ENCODE measurements at places on chromosomes 3 and 15. TPM values are rescaled to one million over a fixed set of nuclear protein-coding genes. Genes with fewer than 3 reads are reported as not detected.

SNTN gene
- not detected for polyA plus RNA-seq

HYAL3 gene
- 2.9 TPM for polyA plus RNA-seq

SMAD6 gene
- 39.7 TPM for polyA plus RNA-seq

IL17RE gene
- 14.5 TPM for polyA plus RNA-seq

CHRD gene
- 14.2 TPM for polyA plus RNA-seq

SPG11 gene
- 77.2 TPM for polyA plus RNA-seq

CCDC54 gene
- 0.17 TPM for polyA plus RNA-seq

DCBLD2 gene
- polyA plus RNA-seq, result 49.2 TPM

IP6K1 gene
- polyA plus RNA-seq, result 50.6 TPM

ILDR1 gene
- polyA plus RNA-seq, result 7.6 TPM

- no peak for DNase-seq
Measured at GRCh38 chr3:86914670-86915069, 76.3 kb downstream of the VGLL3 start.

DNA sequence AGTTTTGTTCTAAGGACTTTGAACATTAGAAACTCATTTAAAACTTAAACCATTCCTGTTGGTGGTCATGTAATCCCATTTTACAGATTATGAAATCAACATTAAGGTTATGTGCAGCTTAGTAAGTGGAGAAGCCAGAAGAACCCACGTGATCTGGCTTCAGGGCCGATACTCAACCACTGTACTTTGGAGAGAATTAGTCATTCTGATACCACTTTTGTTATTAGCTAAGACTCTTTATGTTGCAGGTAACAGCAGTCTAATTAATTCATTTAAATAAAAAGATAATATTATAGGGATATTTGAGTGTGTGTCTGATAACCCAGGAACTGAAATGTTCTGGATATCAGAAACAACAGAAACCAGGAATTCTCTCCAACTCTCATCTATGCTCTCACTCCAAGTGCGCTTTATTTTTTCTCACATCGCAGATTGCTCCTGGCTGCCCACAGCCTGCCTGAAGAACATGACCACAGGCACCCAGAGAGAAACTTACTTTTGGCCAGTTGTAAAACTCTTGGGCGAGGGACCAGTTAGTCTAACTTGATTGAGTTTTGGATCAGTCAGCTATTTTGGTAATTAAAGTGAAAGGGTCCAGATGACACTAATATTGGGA is 25.2 kb downstream of the UBE2E1 start:
- no peak for DNase-seq

GRCh38 chr3:8595695-8596115 is 48.9 kb downstream of the SSUH2 start:
- no peak for DNase-seq

DNA sequence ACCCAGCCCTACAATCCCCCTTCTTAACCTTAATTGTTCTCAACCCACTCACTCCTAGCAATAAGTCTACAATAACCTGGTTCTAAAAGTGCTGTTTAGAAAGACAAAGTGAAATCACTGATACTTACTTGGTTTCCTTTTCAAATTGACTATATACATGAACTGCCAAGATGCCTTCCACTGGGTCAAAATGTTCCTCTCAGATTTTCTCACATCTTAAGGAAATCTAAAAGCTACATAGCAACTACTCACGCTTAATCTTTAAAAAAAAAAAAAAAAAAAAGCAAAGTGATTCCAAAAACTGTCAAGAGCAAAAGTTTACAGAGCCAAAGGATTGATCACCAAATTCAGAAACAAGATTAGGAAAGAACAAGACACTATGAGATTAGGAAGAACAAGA is 68.7 kb upstream of the MAP4 start:
- no peak for DNase-seq

GRCh38 chr3:172989373-172989772 is 151.7 kb downstream of the SPATA16 start:
- DNase-seq, result no peak

- DNase-seq, result no peak
Measured at GRCh38 chr3:49166752-49167556, 823 bp upstream of the CCDC71 start.

- DNase-seq, result no peak
Measured at GRCh38 chr3:16124636-16125035, 49.8 kb upstream of the GALNT15 start.

DNA sequence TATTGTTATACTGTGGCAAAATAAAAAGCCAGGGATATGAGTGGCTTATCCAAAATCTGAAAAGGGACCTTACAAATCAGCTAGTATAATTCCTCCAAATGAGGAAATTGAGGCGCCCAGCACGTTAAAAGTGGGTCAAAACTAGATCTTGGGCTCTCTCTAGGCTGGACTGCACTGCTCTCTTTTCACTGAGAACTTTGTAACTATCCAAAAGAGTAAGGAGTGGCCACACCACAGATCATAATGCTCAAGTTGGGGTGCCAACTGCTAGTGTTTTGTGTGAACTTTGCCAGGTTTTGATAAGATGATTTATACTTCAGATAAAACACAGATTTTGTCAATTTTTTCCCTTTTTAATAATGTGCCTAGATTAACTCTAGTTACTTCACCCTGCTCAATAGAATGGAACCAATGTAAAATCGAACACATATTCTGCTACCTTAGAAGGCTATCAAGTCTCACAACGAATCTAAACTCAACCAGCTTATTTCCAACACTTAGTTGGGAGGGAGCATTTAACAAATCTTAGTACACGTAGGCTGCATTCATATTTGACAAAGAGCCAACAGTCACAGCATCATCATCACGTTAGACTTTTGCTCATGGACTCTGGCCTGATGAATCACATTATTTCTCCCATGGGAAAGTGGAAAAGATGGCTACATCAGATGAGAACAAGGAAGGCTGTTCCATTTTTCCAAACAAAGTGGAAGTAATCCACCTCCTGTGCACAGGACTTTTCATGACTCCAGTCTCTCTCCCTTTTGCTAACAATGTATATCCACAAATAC is 64.4 kb downstream of the ABI3BP start:
- no peak for DNase-seq

DNA sequence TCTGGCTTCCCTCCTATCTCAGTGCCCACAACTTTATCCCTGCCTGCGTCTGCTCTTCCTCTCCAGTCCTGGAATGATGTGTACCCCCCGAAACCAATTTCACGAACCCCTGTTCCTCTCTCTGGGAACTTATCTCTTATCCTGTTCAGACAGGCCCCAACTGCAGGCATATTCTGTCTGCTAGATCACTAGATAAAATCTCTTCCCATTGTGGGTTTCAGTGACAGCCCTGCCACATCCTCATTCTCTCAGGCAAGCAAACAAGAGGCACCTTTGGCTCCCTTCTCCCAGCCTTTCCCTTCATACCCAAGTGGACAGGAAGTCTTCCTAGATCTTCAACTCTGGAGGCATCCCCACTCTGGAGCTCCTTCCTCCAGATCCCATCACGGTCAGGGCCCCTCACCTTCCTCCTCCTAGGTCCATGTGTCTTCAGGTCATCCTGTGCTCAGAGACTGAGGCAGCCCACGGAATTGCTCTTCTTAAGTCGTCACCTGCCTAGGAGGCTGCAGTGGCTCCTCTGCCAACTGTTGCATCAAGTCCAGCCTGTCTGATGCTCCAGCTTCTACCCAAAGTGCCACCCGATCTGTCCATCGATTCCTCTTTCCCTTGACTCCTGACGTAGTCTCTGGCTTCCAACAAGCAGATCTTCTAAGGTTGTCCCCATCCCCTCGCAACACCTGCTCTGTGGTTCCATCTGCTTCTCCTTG is 190.8 kb downstream of the SLCO3A1 start:
- no peak for DNase-seq

DNA sequence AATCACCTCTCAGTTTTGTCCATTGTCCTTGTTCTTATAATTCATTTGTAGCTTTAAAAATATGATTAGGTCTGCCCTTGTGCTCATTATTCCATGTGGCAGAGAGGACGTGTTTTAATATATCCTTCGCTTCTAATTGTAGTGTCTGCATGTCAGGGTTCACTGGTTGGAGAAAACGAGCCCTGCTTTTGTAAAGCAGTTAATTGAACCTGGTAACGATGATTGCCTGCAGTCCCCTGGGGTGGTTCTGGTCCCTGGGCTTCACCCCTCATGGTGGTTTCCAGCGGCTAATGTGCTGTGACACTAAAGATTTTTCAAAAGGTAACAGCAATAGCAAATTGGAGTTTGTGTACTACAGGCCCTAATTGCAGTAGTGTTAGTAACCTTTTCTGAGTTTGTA is 299.6 kb downstream of the CACNA2D3 start:
- no peak for DNase-seq

GRCh38 chr3:131114256-131114655 is 87.6 kb downstream of the NEK11 start:
- no peak for DNase-seq

GRCh38 chr3:125125821-125126245 is 70.0 kb upstream of the HEG1 start:
- no peak for DNase-seq

GRCh38 chr3:47867451-47868044 is 64.6 kb downstream of the DHX30 start:
- DNase-seq, result no peak

DNA sequence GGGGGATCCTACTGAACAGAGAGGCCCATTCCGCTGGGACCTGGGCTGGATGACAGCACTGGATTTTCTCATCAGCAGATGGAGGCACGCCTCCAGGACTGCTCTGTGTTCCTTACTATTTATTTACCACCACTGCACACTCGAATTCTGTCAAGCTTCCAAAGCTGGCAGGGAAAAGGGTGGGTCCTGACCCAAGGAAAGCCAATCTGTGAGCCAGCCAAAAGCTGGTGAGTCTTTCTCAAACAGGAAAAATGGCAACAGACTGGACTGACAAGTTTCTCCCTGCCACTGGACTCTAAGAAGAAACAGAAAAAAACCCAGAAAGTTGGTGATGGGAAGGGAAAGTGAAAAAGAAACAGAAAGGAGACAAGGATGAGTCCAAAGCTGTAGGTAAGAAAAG is 37.8 kb downstream of the CD47 start:
- DNase-seq, result no peak

- DNase-seq, result no peak
Measured at GRCh38 chr3:13821126-13821525, 58.7 kb downstream of the WNT7A start.

DNA sequence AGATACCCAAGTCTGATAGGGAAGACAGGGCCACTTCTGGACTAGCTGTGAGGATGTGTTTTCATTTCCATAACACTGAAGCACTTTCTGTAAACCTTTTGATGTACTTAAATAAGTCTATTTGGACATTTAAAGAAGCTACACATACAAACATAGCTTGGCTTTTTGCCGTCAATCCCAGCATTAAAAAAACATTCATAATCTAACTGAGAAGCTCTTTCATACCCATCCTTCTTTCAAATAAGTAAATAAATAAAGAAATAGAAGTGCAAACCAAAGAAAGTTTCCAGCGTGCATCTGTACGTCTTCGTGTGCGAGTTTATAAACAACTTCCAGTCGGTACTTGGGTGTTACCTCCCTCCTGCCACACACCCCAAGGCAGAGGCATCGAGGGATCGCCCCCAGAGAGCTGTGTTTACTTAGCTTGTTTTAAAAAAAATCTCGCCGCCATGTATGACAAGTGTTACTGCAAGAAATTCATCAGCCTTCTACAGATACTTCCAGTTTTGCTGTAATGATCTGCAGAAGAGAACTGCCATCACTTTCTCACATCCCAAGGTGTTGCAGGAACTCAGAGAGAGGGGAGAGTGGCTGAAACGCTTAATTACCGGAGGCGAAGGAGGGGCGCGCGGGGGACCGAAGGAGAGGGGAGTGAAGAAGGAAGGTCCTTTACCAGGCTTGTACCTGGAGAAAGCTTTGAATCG is 9.0 kb upstream of the MEIS2 start:
- peak; percentile 50 for DNase-seq

- no peak for DNase-seq
Measured at GRCh38 chr3:59839283-59839682, 789.5 kb upstream of the CFAP20DC start.

- no peak for DNase-seq
Measured at GRCh38 chr15:89646416-89647141, 8.7 kb downstream of the KIF7 start.
